Upper lobe of left lung (tissue), 6 donors: ENCODE measurements at places on chromosomes 1 and 21. TPM values are rescaled to one million over a fixed set of nuclear protein-coding genes. Genes with fewer than 3 reads are reported as not detected.

The LCE3E gene
- total RNA-seq: not detected

The OR2M3 gene
- total RNA-seq: not detected

The INKA2 gene
- total RNA-seq: 7.5 TPM

GRCh38 chr1:162388615-162389014 lies 7.1 kb downstream of the C1orf226 start:
- no peak overlapping the region for H3K4me3 ChIP-seq
- no peak for DNase-seq
- H3K27me3 ChIP-seq: no peaks in the 10 kb centered on the region

DNA sequence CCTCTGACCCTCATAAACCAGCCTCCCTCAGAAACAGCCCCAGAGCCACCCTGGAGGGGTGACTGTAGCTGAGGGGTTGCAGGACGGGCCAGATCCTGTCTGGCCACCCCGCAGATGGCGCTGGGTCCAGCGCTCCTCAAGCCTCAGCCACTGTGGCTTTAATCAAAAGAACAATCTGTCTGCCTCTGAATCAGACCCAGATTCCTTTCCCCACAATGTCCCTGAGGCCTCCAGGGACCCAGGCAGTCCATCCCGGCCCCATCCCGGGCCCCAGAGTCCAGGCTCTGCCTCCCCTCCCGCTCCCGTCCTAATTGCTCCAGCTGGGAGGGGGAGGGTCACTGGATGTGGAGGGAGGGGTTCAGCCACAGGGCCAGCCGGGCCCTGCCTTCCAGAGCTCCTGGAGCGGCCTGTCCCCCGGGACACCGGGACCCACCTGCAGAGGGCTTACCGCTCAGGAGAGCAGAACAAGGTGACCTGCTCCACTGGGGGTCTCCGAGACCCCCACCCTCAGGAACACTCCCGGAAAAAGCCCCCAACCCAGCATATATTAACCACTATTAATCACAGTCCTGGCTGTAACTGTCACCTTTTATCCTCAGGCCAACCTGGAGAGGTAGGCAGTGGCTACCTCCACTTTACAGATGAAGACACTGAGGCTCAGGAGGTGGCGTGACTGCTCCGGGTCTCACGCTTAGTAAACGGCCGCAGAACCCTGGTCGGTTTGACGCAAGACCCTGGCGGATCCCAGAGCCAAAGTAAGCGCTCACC lies 836 bp upstream of the FBLIM1 start:
- H3K27ac ChIP-seq: peak overlapping the region; percentile 74
- peak; percentile 75 for DNase-seq
- peaks cover 21% of the 10 kb centered on the region for H3K27me3 ChIP-seq

DNA sequence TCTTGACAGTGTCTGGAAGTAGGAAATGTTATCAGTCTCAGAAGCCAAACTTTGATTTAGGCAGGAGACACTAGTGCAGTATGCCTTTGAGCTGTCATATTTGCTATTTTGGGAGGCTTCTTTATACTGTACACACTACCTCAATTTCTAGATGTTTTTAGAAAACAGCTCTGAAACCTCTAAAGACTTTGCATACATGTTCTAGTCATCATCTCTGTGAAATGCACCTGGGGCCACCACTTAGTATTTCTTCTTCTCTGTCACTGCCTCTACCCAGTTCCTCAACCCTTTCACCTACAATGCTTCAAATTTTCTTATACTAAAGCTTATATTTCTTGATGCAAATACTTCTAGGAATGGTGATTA lies 29.1 kb upstream of the PLA2G4A start:
- no peak overlapping the region for H3K4me3 ChIP-seq
- no peaks in the 10 kb centered on the region for H3K36me3 ChIP-seq
- H3K27me3 ChIP-seq: no peaks in the 10 kb centered on the region
- no peak for DNase-seq

DNA sequence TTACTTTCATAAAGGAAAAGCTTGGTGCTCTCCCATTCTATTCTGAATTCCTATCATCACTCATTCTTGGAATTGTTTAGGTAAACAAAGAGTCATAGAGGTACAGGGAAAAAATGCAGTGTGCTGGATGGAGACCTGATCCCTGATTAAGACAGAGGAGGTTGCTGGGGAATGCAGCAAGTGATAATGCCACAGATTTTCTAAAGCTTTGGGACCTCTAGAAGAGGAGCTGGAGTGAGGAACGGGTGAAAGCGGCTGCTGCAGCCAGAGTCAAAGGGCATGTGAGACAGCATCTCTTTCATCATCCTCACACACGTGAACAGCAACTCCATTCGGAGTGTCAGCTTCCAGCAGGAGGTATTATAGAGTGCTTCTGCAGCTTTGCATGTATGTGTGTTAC lies 54.9 kb upstream of the DIPK1A start:
- H3K27ac ChIP-seq: no peak overlapping the region
- DNase-seq: no peak
- no peaks in the 10 kb centered on the region for H3K36me3 ChIP-seq
- H3K4me3 ChIP-seq: no peak overlapping the region
- H3K4me1 ChIP-seq: no peaks in the 10 kb centered on the region

DNA sequence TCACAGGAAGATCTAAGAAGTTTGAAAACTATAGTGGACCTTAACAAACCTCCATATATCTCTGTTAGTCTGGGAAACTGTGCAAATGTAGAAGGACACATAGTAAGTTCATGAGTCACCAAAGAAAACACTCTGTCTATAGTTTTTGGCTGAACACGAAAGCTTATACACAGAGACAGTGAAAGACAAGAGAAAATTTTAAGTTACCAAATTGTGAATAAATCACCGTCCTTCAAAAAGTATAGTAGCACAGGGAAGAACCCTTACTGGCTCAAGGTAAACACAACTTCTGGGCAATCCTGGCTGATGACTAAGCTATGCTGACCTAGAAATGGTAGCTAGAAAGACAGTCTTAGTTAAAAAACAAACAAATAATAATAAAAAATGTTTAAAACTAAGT lies 1057.9 kb downstream of the AMY1C start:
- no peak for DNase-seq
- no peak overlapping the region for H3K27ac ChIP-seq
- H3K27me3 ChIP-seq: no peaks in the 10 kb centered on the region

DNA sequence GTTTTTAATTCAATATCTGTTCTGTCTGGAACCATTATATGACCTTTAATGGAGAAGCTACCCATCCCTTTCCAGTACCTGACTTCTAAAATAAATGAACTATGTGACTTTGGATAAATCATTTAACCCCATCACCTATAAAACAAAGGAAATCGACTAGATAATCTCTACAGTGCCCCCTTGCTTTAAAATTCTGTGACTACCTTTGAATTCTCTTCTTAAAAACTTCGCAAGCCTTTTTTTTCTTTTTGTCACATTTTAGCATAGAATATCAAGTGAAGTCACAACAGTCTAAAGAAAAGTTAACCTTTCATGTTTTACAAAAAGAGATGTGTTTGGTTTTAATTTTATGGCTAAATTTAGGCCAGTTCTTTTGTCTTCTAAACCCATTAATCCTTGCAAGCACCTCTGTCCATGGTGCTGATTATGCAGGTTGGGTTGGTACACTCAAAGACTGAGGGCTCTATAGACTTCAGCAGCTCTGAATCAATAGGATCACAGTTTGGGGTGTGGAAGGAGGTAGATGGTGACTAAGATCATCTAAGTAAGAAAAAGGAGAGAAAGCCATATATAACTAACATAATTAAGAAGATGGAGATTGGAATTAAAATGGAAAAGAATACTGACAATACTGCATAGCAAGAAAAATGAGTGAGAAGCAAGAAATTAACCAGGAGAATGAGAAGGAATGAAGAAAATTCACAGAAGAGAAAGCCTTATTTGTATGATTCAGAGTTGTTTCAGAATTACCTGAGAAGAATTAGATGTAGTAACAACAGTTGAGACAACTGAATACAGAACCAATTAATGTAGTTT lies 59.2 kb downstream of the TBX15 start:
- H3K4me3 ChIP-seq: no peak overlapping the region
- no peaks in the 10 kb centered on the region for H3K4me1 ChIP-seq
- no peak overlapping the region for H3K27ac ChIP-seq
- H3K27me3 ChIP-seq: no peaks in the 10 kb centered on the region
- no peak for DNase-seq

DNA sequence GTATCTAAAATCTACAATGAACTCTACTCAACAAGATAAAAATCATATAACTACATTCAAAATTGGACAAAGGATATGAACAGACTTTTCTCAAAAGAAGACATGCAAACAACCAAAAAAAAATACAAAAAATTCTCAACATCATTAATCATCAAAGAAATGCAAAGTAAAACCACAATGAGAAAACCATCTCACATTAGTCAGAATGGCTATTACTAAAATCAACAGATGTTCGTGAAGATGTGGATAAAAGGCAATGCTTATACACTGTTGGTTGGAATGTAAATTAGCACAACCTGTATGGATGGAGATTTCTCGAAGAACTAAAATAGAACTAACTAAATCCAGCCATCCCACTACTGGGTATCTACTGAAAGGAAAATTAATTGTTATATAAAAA lies 1080.8 kb downstream of the AMY1C start:
- no peaks in the 10 kb centered on the region for H3K27me3 ChIP-seq
- no peaks in the 10 kb centered on the region for H3K36me3 ChIP-seq
- DNase-seq: no peak
- no peak overlapping the region for H3K4me3 ChIP-seq

DNA sequence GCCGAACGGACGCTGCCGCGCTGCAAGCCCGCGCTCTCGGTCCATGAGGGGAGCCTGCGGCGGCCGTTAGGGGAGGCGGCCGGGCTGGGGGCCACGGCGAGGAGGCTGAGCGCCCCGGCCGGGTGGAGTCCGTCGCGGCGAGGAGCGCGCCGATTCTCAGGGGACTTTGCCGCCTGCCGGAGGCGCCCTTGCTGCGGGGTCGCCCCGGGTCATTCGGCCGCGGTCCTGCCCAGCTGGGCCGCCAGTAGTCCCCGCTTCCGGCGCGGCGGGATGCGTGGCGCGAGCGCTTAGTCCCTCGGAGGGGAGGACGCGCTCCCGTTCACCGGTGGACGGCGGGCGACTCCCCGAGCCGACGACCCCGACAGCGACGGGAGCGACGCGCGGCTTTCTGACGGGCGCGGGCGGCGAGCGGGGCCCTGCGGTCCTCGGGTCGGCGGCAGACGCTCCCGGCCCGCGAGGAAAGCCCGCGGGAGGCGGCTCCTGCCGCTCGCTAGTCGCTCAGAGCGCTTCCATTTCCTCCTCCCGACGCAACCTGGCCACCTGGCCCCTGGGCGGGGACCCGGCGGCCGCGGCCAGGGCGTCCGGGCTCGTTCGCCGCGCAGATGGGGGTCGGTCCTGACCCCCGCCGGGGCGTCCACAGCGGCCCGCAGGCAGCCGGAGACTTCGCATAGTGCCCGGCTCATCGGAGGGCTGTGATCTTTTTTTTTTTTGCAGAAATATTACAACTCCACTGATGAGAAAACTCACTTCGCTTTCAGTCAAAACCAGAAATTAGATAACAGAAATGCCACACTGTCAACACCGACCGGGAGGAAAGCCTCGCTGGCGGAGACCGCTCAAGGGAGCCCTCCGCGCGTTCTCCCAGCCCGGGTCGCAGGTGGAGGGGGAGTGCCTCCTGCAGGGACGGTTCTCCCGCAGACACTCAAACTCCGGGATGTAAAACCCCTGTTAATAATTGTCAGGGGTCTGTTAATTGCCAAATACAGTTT lies 641 bp upstream of the ZBTB21 start:
- no peaks in the 10 kb centered on the region for H3K27me3 ChIP-seq
- H3K27ac ChIP-seq: peak overlapping the region; percentile 99
- H3K4me1 ChIP-seq: peaks cover 16% of the 10 kb centered on the region
- H3K36me3 ChIP-seq: no peaks in the 10 kb centered on the region
- peak overlapping the region; percentile 61 for H3K4me3 ChIP-seq

GRCh38 chr1:198363625-198364151 lies 176.8 kb downstream of the ATP6V1G3 start:
- H3K27ac ChIP-seq: no peak overlapping the region
- DNase-seq: no peak
- no peaks in the 10 kb centered on the region for H3K36me3 ChIP-seq
- no peaks in the 10 kb centered on the region for H3K4me1 ChIP-seq
- no peak overlapping the region for H3K4me3 ChIP-seq
- no peaks in the 10 kb centered on the region for H3K27me3 ChIP-seq

DNA sequence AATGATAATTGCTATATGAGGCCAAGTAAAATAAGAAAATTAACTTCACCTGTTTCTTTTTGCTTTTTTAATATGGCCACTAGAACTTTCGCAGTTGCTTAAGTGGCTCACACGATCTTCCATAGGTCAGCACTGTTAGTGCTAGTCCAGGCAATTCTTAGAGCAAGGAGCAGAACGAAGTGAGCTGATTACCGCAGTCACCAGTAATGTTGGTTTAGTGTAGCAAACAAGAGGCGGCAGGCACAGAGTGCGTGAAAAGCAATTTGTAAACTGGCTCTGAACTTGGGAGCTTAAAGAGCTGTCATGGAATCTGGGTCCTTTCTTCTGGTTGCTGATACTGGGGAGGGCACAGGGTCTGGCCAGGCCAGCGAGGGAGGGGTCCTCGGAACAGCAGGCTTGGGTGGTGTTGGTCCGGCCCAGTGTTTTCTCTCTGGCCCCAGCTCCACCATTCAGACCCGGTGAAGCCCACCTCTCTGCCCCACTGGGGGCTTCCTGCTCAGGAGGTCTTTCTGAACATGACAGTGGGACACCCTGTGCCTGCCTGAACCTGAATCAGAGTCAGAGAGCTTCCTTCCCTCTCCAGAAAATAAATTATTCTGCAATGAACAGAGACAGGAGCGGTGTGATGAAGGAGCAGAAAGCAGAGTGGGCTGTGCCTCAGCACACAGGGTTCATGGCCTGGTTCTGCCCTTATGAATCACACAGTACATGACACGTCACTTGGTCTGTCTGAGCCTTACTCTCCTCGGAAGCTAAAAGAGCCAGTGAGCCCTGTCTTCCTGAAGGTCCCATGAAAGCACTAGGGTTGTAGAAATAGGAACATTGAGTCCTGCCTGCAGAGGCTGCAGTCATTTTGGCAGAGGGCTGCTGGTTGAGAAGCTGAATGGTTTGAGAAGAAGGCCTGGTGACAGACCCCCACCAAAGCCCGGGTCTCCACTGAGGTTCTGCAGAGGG lies 11.9 kb downstream of the ETS2 start:
- peaks cover 97% of the 10 kb centered on the region for H3K36me3 ChIP-seq
- DNase-seq: no peak
- H3K27me3 ChIP-seq: no peaks in the 10 kb centered on the region
- H3K4me1 ChIP-seq: peaks cover 58% of the 10 kb centered on the region
- peak overlapping the region; percentile 27 for H3K27ac ChIP-seq

DNA sequence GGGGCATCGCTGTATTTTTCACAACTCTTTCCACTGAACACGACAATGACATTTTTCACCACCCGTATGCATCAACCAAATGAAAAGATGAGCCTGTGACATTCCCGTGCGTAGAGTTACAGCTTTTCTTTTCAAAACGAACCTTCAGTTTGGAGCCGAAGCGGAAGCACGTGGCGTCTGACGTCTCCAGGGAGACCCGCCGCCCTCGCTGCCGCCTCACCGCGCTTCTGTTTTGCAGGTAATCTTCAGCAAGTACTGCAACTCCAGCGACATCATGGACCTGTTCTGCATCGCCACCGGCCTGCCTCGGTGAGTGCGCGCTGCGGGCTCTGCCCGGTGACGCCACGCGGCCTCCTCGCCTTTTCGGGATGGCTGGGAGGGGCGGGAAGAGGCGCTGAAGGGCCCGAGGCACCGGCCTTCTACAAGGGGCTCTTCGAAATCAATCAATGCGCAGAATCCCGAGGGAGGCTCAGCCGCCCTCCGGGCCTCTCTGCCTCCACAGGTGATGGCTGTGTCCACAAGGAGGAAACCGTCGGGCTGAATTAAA lies 32.6 kb downstream of the PDE9A start:
- no peaks in the 10 kb centered on the region for H3K36me3 ChIP-seq
- no peak overlapping the region for H3K4me3 ChIP-seq
- peaks cover 7% of the 10 kb centered on the region for H3K4me1 ChIP-seq
- no peak overlapping the region for H3K27ac ChIP-seq
- H3K27me3 ChIP-seq: no peaks in the 10 kb centered on the region
